ENCODE measurements at places on chromosomes 2 and 18.

- peak; percentile 57 for ATAC-seq
Measured at GRCh38 chr2:233386382-233387041, 32.2 kb downstream of the DGKD start.

DNA sequence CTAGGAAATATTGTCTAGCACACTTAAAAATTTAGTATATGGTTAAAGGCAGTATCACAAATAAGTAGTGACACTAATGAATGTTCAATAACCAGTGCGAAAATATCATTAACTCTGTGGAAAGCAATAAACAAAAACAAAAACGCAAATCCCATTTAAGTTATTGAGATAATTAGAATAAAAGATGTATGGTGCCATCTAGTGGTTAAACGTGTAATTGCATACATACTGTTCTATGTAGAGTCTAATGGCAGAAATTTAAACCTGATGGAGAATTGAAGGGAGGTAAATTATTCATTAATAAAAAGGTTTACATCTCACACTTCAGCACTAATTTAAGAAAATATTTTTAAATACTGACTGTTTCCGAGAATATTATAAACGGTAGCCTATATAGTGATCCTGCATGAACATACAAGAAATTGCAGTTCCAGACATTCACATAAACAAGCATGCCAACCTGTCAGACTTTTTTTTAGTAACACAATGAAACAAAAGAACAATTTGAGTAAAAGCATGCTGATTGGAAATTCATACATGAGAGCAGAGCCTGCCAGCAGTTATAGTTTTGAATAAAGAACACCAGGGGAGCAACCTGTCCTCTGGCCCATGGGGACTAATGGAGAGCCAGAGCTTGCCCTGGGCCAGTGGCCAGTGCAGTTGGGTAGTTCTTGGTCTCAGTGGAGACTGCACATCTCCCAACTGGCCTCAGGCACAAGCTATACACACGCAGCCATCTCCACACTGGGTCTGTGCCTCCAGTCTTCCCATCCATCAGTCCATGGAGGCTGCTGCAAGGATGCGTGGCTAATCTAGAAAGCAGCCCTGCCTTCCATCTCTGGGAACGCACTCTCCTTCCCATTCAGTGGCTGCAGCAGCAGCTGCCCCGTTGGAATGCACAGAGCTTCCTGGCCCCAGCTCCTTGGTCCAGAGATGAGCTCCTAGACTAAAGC, 28.0 kb downstream of the GCG start:
- ATAC-seq, result peak; percentile 73

DNA sequence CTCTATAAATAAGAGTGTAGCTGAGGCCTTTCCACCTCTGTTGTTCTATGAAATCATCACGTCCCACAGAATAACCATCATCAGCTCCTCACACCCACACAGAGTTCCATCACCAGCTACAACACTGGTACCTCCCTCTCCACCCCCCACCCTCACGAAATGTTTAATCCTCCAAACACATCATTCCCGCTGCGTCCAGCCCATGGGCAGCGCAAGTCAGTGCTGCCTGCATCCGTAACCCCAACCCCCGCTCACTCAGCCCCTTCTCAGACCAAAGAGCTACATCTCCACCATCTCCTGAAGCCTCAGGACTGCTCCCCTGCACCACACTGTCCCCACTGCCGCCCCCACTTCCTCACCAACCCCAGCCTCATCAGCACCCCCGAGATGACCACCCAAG, 19.4 kb downstream of the DNMT3A start:
- no peak for ATAC-seq

GRCh38 chr2:239293775-239294430, 106.9 kb downstream of the HDAC4 start:
- ATAC-seq, result no peak

Measured in SK-N-SH treated with all-trans-retinoic acid at 6 μM for 48 hours (cell line).